NCI-H446 treated with DMSO at 0.1 percent for 48 hours (cell line): ENCODE measurements at places on chromosomes 7 and 10.
A peak's percentile ranks its signal among the peaks of the same experiment; 100 is the strongest.

DNA sequence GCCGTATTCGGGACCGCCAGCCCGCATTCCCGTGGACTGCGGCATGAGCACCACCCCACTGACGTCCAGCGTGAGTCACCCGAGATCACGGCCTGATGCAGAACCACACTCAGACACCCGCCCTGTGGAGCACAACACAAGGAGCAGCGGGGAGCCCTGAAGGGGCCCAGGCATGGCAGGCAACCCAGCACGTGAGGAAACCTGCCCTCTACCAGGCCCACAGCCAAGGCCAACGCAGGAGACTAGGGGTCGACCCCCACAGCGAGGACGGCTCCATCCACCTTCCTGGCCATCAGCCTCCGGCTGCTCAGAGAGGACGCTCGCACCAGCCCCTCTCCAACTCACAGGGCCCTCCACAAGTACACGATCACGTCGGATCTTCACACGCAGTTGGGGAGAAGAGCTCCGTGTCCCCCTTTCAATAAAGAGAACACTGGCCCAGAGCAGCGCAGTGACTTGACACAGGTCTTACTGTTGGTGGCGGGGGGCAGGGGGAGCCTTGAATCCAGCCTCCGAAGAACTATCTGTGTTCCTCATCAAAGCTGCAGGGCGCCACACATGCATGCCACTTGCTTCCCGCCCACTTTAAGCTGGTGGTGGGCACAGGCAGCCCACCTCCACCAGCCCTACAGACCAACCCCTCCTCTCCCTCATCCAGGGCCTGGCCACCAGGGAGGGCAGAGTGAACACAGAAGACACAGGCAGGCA, 22.0 kb downstream of the MAD1L1 start:
- no peak for DNase-seq

DNA sequence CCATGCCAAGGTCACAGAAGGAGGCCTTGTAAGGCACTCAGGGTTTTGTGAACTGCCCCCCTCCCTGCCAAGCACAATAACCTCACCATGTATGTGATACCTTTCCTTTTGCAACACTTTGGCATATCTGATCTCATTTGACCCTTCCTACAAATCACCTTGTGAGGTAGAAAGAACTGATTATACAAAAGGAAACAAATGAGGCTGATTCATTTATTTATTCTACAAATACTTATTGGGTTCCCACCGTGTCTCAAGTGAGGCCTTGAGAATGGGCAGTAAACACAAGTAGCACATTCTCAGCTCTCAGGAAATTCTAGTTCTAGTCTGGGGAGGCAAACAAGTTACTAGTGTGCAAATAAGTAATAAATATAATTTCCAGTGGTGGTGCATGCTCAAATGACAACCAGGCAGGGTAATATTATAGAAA, 19.6 kb downstream of the PLCE1 start:
- DNase-seq, result no peak

DNA sequence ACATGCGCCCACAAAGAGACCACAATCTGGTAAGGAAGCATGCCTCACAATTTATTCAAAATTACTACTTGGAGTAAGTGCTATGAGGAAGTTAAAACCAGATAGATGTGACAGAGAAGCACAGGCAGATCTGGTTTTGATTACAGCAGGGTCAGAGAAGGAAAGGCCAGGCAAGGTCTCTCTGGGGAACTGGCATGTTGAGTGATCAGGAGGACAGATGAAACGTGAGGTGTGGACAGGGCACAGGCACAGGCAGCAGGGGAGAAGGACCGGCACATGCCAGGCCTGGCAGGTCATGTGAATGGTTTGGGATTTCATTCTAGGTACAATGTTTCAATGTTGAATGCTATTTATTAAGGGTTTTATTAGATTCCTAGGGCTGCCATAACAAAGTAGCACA, 51.6 kb downstream of the GPAM start:
- DNase-seq, result no peak

DNA sequence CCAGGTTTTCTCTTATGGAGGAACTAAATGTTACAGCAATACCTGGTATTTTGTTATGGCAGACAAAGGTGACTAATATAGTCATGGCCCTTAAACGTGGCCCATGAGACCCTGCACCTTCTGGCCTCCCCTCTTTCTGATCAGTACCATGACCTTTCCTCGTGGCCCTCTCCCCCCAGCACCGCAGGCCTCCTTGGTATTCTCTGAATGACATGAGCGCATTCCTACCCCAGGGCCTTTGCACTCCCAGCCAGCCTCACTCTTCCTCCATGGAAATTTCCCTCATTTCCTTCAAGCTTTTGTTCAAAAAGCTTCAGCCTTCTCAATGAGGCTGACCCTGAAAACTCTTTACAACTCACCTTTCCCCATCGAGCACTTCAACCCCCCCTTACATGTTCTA, 46.5 kb upstream of the EMX2 start:
- no peak for DNase-seq

- no peak for DNase-seq
These were observed 25.5 kb downstream of the ZNRF2 start for GRCh38 chr7:30309842-30310435.

- no peak for DNase-seq
These were observed 32.5 kb upstream of the GPR158 start for GRCh38 chr10:25142116-25142864.

- no peak for DNase-seq
These were observed 143.7 kb upstream of the RNF32 start for GRCh38 chr7:156496865-156497264.

DNA sequence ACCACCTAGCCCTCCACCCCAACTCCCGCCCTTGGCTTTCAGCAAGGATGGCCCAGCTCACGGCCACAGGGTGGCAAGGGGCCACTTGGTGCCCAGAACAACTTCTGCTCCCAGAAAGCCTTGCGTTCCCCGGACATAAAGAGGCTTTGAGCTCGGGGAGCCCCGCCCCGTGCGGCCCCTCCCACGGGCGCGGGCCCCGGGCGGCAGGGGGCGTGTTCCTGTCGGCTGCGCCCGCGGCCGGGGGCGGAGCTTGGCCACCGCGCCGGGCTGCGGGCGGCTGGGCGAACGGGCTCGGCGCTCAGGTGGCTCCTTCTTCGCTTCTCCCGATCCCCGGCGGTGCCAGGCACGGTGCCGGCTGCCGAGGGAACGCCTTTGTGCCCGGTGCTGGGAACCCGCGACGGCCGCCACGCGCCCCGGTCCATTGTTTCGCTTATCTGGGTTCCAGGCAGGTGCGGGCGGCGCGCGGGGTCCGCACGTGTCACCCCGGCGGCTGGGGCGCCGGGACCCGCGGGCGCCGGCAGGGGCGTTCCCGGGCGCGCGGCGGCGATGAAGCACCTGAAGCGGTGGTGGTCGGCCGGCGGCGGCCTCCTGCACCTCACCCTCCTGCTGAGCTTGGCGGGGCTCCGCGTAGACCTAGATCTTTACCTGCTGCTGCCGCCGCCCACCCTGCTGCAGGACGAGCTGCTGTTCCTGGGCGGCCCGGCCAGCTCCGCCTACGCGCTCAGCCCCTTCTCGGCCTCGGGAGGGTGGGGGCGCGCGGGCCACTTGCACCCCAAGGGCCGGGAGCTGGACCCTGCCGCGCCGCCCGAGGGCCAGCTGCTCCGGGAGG, at the start of gene NFE2L3:
TSS of gene NFE2L3 (plus strand) at position 246 of the 829 bp plus-strand sequence. CDS start at position 547, 301 bp downstream.
- DNase-seq, result peak; percentile 56

- DNase-seq, result no peak
These were observed 93.1 kb downstream of the GLI3 start for GRCh38 chr7:42143711-42144600.

DNA sequence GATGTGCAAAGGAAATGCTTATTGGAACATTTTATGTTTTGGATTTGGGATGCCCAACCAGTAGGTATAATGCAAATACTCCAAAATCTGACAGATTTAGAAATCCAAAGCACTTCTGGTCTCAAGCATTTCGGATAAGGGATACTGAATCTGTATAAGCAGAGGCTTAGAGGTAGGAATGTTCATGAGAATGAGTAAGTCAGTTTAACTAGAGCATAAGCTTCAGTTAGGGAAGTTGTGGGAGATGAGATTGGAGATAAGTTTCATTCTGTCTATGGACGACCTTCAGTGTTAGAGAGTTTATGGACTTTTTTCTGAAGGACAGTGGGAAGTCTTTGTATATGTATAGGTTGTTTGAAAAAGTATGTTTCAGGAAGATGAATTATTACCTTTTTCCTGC, 10.4 kb downstream of the TAX1BP1 start:
- DNase-seq, result no peak

GRCh38 chr7:101137651-101138212, 10.8 kb downstream of the SERPINE1 start:
- DNase-seq, result no peak

DNA sequence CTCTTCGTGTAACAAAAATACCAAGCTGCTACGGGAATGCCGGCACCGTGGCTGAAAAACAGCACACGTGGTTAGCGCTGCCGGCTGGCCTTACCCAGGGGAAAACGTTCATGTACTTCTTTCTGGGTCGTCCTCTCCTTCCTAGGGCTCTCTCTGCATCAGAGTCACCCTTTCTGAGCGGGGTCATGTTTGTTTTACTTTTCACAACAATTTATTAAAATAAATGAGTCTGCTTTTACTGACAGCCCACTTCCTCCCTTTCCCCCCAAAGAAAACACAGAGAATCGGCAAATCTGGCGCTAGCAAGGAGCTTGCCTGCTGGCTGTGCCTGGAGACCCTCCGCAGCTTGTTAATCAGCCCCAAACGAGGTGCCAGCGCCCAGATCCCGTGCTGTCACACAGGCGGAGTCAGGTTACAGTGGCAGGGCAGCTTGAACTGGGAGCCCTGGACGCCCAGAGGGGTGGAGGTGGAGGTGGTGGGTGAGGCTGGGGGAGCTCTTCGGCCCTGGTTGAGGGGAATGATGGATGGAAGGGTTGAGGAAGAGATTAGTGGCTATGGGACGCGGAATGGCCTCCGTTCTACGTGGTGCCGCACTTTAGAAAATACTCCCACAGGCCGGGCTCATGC, 162.2 kb upstream of the TNS3 start:
- DNase-seq, result no peak

DNA sequence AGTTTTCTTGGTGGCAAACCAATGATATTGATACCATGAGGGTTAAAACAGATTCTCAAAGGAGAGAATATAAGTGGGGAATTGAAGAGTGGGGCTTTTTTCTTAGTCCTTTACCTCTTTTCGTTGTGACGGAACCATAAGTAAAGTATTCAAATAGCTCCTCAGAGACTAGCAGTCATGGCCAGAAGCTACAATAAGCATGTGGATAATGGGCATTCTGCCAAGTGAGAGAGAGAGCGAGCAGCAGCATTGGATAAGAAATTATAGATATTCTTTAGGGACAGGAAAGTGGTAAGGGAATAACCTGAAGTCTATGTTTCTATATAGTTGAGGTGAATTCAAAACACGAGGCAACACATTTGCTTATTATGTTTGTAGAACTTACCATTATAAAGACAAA, 235.1 kb downstream of the SEMA3E start:
- peak; percentile 10 for DNase-seq

- no peak for DNase-seq
These were observed 18.7 kb downstream of the ZMIZ2 start for GRCh38 chr7:44767134-44767911.

DNA sequence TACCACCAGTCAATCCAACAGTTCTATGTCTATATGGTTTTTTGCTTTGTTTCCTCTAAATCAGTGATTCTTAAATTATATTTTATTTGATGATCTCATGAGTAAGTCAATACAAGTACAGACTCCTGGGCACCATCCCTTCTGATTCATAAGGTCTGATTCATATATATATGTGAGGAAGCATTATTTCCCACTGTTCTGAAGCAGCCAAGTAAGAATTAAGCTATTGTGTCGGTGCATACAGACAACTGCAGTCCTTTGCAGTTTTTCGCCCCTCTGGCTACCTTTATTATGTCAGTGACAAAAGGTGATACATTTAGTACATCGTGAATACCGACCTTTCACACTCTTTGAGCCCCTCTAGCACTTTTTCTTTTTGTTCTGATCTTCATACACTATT, 1079.6 kb upstream of the C7orf33 start:
- no peak for DNase-seq

- no peak for DNase-seq
These were observed 370.5 kb downstream of the ACTR3B start for GRCh38 chr7:153130052-153130451.

DNA sequence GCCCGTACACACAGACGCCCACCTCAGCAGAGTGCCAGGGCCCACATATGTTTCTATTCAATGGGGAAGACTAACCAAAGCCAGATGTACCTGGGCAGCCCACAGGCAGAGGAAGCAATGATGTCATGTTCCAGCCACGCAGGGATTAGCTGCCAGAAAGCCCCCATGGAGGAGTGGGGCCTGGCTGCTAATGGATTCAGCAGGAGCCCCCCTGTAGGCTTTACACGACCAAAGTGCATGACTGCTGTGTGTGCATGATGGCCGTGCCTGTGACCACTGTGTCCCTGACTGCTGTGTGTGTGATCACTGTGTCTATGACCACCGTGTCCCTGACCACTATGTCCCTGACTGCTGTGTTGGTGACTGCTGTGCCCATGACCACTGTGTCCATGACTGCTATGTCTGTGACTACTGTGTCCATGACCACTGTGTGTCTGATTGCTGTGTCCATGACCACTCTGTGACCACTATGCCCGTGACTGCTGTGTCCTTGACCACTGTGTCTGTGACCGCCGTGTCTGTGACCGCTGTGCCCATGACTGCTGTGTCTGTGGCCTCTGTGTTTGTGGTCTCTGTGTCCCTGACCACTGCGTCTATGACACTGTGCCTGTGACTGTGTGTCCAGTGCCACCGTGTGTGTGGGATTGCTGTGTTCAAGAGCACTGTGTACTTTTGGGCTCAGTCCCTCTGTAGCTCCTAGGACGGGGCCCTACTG, 409.3 kb downstream of the RPS24 start:
- no peak for DNase-seq

DNA sequence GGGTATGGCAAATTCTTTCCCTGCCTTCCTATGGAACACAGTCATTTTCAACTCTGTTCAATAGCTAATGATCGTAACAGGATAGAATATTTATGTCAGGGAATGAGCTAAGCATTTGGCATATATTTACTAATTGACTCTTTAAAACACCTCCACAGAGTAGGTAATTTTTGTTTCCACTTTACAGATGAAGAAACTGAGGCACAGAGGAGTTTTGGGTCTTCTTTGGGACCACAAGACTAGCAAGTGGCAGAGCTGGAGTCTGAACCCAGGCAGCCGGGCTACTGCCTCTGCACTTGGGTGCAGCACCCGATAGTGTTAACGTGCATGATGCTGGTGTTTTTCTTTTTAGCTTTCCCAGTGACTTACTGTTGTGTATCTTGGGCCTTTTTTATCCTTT, 384.0 kb downstream of the SFMBT2 start:
- no peak for DNase-seq

DNA sequence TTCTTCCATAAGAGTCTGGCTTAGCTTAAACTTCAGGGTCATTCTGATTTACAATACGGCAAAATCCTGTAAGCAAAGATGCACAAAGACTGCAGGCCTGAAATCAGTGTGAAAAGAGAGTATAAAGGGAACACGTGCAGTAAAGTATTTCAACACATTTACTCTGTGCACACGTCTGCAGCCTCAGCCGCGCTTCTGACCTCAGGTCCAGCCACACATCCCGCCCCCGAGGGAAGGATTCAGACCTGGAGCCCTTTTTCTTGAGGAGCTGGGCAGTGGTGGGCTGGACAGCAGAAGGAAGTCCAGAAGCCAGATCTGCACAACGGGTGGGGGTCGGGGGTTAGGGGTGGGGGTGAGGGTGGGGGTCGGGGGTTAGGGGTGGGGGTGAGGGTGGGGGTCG, 58.9 kb upstream of the FAM20C start:
- no peak for DNase-seq
